ENCODE measurements at places on chromosomes 1 and 21.

DNA sequence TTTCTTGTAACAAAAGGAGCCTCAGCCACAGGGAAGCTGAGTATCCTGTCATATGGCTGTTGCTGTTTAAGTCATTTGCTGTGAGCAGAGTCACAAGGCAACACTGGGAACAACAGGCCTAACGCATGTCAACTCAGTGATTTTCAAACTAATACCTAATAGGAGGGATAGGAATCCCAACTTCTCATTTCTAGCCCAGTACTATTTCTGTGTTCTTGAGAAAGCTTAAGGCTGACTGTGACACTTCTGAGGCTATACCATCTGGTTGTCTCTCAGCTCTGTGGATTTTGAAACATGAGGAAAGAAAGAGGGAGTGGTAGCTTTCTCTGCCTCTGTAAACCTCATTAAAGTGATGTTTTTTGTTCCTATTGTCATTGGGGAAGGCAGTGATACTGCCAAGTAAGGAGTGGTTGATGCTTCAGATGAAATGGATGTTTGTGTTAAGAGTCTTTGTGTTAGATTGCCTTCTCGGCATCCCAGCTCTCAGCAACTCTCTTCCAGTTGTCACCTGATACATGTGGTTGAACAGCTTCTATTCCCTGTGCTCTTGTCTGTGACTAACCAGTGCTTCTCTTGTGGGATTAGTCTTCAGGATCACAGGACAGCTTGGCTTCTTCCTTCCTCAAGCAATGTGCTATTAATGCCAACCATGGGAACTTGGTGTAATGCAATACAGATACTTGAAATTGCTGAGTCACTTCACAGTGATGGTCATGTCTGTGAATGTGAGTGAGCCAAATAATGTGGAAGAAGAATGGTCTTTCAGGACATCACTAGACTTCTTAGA, 166.8 kb upstream of the IVNS1ABP start:
- DNase-seq: no peak

- DNase-seq: no peak
Observed at GRCh38 chr1:44472620-44473525, 67.8 kb downstream of the RNF220 start.

DNA sequence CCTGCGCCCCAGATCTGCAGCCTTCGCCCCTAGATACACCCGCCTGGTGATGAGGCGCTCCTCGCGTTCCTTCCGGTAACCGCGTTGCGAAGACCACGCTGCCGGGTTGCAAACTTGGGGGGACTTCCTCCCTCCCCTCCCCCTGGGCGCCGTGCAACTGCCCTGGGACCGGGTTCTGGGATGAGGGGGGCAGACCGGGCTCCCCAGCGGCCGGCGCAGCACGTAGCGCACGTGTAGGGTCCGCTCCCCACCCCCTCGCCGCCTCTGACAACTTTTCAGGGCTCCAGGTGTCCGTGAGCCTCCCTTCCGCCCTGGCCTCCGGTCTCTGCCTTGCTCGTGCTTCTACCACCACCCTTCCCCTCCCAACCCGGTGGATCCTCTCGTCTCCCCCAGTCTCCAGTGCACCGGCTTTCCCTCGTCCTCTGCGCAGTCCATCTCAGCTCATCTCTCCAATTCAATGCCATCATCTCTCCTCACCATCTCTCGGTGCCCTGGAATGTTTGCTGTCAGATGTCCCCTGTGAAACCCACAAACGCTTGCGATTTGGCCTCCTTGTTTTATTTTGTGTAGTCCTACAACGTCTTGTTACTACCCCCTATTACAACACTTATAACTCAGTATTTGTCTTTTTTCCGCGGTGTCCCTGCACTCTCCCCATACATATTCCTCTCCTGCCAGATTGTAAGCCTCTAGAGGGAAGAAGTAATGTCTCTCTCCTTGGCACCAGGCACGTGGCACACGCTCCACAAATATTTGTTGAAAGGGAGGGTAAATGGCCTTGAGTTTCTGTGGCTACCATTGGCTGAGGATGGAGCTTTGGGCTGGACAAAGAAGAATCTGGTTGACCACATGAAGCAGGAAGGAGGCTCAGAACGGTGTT, 782 bp downstream of the PCAT6 start:
- DNase-seq: peak; percentile 10

DNA sequence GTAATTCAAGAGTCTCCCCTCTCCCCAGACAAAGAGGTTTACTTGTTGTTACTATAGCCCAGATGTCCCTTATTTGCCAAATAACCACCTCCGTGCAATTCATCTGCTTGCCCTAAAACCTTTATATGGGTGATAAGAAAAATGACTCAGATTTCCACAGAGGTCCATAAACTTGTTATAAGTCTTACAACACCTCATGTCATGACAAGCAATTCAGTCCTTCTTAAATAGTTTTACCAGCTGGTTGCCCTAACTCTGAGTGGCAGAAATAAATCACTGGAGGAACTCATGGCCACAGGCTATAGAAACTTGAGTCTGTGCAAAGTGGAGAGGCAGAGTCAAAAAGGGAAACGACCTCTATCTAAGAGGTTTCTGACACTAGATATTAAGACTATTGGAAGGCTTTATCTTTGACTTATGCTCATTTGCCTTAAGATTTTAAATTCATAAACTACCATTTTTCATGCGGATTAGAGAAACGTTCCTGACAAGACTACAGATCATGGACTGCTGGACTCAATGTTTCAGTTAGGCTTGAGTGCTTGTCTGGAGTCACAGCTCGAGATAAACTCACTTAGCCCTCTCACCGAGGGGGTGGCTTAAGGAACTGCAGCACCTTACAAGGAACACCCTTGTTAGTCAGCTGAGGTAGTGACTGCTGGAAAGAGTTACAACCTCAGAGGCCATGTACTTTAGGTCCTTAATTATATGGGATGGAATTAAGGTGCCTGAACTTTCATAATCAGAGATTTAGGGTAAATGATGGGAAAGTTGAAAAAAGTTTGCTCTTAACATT, 662.5 kb upstream of the USP24 start:
- no peak for DNase-seq

DNA sequence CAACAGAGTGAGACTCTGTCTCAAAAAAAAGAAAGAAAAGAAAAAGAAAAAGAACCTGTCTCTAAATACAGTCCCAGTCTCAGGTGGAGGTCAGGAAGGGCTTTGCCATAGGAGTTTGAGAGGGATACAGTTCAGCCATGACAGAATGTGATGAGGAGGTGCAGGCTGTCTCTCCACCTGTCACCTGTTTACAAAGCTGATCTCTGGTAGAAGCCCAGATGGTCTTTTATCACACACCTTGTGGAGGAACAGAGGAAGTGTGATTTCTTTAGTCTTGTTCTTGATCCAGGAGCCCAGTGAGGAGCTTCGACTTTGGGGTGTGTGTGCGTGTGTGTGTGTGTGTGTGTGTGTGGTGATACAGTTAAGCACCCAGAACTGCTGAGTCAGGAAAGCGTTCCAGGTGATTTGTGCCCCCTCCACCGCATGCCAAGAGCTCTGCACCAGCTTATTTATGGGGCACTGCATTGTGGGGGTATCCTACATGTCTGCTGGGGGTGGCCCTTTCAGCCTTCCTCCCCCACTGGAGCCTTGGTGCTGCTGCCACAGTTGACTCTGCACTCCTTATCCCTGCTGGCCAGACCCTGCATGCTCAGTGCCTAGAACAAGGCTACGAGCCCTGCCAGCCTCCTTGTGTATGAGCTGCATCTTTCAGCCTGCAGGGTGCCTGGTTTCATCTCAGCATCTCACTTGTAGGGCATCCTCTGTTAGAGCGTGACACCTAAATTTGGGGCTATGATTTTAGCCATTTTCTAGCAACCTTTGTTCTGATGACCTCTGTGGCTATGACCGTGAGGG, 19.3 kb downstream of the DOP1B start:
- DNase-seq: no peak

- DNase-seq: no peak
Observed at GRCh38 chr1:83761167-83762038, 237.5 kb downstream of the TTLL7 start.

DNA sequence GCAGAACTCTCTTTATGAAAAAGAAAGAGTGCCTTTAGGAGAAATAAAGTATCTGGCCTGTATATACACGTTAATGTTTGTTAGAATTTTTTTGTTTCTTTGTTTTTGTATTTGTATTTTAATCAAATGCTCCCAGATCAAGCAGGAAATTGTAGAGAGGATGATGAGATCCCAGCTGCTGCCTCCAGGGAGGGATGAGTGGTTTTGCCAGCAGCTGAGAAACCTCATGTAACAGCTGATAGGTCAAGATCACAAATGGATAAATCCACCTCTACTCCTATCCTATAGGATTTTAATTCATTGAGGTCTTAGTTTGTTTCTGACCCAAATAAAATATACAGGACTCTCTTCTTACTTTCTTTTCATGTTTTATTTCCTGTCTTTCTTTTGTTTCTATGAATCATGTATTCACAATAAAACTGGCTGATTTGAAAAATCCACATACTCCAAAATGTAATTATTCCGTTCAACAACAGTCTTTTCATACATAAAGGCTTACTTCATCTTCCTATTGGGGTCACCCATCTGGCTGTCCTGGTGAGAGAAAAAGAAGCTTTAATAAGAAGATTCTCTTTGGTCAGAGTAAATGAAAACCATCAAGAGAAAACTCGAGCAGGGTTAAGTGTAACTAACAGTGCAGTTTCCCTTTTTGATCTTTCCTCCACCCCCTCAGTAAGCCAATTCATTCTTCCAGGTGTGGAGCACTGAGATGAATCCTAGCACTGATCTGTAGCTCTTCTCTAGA, 129.3 kb upstream of the PLPPR5 start:
- no peak for DNase-seq

- DNase-seq: peak; percentile 68
Observed at GRCh38 chr1:15918962-15919715, 56.8 kb downstream of the ZBTB17 start.

- no peak for DNase-seq
Observed at GRCh38 chr1:75342786-75343185, 208.6 kb downstream of the LHX8 start.

DNA sequence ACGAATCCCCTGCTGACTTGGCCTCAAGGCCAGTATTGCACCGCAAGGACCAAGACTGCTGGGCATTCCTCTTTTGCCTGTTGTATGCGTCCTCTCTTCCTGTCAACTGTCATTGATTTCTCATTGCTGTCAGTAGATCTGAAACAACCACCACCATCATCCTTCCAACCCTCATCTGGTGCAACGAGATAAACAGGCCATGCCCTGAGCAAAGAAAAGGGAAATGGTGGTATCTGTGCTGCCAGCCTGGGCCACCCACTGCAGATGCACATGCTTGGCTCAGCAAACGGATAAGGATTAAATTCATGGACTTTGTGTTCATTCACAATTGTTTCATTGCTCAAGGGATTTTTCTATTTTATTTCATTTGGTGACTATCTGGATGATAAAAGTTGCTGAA, 13.6 kb downstream of the OXCT2 start:
- no peak for DNase-seq

DNA sequence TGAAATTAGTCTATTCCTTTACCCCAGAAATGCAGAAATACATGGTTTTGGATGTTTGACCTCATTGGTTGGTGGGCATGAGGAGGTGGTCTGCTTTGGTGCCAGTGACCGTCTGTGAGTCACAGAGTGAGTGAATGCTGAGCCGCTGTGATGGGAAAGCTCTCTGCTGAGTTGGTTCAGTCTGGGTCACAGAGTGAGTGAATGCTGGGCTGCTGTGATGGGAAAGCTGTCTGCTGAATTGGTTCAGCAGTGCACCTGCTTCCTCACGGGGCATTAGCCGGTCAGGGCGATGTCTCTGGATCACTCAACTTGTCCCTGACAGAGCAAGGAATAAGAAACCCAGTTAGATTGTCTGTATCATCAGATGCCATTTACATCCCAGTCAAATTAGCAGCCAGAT, 40.8 kb downstream of the ADARB1 start:
- DNase-seq: no peak

- no peak for DNase-seq
Observed at GRCh38 chr1:218299416-218299815, 14.3 kb downstream of the RRP15 start.

DNA sequence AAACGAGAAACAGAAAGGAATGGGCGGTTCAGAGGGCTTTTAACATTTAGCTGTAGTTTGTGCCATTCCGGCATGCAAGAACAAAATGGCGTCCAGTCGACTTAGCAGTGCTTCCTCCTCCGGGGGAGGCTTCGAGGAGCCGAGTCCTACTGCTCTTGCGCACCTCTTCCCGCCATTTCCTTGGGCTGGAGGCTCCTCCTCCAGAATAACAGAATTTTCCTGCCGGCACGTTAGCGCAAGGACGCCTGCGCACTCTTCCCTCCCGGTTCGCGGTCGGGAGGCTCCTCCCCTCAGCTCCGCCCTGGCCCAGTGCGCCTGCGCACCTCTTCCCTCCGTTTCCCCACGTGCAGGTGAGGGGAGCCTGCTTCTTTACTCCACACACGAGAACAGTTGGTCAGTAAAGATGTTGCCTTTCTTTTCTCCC, 1.0 kb downstream of the DMRTB1 start:
- no peak for DNase-seq

DNA sequence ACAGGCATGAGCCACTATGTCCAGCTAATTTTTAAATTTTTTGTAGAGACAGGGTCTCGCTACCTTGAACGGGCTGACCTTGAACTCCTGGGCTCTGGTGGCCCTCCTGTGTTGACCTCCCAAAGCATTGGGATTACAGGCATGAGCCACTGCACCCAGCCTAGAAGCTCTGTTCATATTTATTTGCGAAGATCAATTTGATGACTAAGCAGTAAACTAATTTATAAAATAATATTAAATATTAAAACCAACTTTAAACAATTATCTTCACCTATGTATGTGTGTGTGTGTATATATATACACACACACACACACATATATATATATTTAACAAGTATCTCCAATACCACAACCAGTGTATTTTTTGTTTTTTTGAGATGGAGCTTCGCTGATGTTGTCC, 4.4 kb downstream of the NADK start:
- DNase-seq: no peak

- DNase-seq: no peak
Observed at GRCh38 chr1:230268371-230269170, 157.6 kb downstream of the PGBD5 start.

GRCh38 chr1:226532553-226532952, 16.0 kb upstream of the STUM start:
- no peak for DNase-seq

DNA sequence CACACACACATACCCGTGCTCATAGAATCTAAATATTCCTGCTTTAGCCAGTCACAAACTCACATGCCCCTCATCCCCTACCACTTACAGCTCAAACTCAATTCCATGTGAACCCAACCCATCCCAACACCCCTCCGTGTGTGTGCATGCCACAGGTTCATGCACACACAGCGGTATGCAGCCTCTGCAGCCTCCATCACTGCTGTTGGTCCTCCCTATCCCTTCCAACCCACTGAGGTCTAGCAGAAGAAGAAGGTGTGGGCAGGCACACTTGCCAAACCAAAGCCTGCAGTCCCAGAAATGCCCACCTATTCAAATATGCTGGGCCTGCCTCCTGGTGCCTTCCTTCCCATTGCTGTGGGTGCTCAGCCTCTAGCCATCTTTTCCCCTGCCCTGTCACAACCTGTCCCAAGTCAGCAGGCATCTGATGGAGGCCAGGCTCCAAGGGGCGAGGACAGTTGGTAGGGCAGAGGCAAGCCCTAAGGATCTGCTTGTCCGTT, 26.2 kb downstream of the SLC2A1 start:
- DNase-seq: no peak

GRCh38 chr1:232988572-232989040, 38.2 kb downstream of the NTPCR start:
- no peak for DNase-seq

All from stimulated activated CD4-positive, alpha-beta T cell treated with anti-CD3 and anti-CD28 coated beads, Interleukin-15, amount 100 ng/mL, for 48 hours (primary cell).